ENCODE measurements at places on chromosomes 11 and 22.

GRCh38 chr11:95991545-95991944 lies 67.6 kb upstream of the MTMR2 start:
- DNase-seq = no peak

DNA sequence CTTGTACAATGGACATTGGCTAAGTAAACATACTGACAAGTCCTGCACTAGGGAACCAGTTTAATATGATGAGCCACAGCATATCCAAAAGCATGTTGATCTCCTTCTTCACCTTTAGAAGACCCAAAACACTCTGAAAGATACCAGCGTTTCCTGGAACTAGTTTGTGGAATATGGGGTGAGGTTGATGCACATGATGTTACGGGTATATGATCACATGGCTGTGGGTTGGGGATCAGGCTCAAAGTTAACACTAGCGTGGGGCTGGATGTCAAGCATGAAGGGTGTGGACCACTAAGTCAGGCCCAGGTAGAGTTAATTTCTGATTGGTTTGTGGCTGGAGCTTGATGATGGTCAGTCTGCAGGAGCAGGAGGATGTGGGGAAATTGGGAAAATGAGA lies 9.0 kb downstream of the IGLL5 start:
- DNase-seq = no peak

DNA sequence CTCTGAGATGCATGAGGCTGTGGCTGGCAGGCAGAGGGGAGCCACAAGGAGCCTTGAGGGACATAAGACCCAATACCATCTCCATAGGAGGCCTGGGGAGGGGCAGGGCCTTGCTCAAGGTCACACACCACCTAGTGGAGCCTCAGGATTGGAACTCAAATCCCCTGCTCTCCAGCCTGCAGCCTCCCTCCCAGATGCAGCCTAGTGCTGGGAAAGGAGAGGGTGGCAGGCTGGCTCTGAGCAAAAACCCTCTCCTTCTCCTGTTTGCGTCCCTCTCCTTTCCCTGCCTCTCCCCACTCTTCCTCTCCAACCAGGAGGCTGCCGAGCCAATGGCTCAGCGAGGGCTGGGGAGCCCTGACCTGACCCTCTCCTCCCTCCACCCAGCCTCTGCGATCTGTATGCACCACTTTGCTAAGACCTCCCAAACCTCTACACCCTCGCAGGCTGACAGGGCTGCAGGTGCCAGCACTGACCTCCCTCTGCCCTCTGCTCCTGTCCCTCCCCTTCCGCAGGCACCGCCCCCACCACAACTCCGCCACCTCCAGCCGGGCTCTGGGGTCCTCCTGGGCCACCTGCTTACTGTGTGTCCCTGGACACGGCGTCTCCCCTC lies 14.7 kb downstream of the IGLL1 start:
- DNase-seq = no peak

DNA sequence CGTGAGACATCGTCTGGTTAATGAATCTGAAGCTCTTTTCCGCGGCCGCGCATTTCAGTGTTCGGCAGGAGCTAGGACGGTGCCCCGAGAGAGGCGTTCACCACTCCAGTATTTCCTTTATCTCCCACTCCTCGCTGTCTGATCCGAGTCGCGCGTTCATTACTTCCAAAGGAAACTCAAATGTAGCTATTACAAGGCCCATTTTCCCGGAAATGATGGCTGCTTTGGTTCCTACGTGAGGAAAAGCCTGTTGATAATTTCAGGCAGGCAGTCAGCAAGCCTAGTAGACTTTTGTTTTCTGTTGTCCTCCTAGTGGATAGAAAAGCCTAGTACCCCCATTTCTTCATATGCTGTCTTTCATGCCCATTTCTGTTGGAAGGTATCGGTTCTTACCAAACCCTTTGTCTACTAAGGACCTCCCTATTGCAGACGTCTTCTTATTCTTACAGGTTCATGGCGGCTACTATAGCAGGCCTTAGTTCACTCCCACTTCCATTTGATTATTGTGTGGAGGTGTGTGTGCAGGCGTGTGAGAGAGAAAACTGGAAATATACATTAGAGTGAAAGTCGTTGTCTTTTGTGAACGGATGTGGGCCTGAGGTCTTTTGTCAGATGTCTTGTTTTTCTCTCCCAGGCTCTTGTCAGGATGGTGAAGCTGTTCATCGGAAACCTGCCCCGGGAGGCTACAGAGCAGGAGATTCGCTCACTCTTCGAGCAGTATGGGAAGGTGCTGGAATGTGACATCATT lies 737 bp downstream of the RBM4 start:
- DNase-seq = no peak

GRCh38 chr11:68657021-68657780 lies 27.1 kb upstream of the GAL start:
- DNase-seq = no peak

GRCh38 chr11:63608353-63609345 lies 5.6 kb downstream of the PLAAT3 start:
- no peak for DNase-seq

DNA sequence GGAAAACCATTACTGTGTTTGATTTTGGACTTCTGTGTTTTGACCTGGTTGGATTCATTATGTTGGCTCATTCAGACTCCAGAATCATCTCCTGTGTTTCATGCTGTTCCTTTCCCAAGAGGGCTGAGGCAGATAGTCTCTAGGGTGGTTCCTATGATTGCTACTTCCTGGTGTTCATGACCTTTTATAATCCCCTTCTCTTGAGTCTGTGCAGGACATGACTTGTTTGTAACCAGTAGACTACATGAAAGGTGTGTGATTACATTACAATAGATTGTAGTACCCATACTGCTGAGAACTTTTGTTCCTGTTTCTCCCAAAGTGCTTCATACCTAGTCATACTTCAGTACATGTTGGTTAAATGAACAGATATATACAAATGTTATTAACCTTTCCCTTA lies 700.6 kb downstream of the METTL15 start:
- DNase-seq = no peak

GRCh38 chr11:20031155-20032001 lies 128.9 kb downstream of the DBX1 start:
- DNase-seq = no peak

GRCh38 chr11:120023120-120023519 lies 114.8 kb downstream of the TRIM29 start:
- DNase-seq = no peak

GRCh38 chr11:117597071-117597470 lies 199.9 kb downstream of the DSCAML1 start:
- DNase-seq = no peak

- DNase-seq = peak; percentile 33
These were observed 22.6 kb upstream of the RCN1 start for GRCh38 chr11:32068134-32068870.

DNA sequence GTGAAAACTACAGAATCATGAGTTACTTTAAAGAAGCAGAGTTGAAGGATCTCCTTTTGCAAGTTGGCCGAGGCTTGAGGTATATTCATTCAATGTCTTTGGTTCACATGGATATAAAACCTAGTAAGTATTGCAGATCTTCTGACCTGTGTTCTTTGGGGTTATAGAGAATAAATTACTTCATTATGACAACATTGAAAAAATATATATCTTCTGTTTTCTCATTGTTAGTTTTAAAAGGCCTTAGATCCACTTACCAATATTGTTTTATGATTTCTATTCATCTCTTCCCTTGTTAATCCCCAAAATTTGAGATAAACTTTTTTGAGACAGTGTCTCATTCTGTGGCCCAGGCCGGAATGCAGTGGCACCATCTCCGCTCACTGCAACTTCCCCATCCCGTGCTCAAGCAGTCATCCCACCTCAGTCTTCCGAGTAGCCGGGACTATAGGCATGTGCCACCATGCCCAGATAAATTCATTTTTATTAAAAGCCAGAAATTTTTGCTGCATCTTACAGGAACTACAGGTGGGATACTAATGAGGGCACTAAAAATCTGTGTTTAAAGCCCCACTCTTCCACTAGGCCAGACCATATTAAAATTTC lies 8.2 kb downstream of the WEE1 start:
- no peak for DNase-seq

DNA sequence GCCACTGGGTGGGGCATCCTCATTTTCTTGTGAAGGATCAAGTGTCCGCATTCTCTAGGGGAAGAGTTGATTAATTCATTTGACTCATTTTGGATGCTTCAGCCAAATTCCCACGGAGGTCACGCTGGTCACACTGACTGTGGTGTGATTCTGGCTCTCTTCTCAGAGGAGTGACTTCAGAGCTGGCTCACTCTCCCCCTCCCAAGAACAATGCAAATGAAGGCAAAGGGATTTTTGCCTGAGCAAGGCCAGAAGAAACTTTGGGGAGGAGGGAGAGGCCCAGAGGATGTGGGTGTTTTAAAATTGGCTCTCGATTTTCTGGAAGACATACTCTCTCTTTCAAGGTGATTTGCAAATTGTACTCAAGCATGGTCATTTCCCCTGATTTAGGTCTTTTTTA lies 51.1 kb upstream of the LMO2 start:
- peak; percentile 56 for DNase-seq

GRCh38 chr22:50701076-50701419 lies 28.4 kb downstream of the SHANK3 start:
- DNase-seq = no peak

DNA sequence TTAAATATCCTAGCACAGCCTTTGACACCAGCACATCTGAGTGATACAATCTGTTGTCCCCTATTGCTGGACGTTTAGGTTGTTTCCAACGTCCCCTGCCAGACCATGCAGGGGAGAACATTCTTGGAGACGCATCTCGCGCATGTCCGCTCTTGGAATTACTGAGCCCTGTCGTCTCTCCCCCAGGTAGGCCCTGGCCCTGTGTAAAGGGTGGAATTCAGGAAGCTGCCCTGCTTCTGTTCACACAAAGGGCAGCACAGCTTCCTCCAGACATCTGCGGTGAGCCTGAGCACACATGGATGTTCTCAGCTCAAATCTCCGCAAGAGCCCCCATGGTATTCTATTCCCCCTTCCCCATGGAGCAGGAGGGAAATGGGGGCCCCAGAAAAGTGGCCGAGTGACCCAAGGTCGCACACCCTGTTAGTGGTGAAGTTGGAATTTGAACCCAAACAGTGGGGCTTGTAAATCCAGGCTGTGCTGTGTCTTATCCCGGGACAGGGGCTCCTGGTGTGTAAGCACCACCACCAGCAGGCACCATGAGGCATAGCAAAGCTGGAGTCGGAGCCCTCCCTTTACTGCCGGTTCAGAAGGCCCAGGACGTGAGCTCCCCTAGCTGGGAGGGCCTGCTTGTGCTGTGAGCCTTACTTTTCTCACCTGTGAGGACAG lies 5.0 kb upstream of the FGF19 start:
- DNase-seq = no peak

DNA sequence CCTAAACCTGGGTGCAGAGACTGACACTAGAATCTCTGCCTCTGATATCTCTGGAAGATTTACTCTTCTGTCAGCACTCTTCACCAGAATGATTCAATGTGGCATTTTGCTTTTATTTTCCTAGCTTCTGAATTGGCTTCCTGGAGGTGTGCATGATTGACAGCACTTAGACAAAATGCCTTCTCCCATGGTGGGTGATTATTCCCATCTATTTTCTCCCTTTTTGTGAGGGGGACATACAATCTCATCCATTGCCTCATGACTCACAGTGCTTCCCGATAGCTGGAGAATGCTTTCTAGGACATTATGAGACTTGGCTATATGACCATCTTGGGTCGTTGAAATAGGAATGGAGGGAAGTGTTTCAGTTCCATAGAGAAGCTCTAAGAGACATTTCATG lies 4.0 kb upstream of the TRIM68 start:
- no peak for DNase-seq

DNA sequence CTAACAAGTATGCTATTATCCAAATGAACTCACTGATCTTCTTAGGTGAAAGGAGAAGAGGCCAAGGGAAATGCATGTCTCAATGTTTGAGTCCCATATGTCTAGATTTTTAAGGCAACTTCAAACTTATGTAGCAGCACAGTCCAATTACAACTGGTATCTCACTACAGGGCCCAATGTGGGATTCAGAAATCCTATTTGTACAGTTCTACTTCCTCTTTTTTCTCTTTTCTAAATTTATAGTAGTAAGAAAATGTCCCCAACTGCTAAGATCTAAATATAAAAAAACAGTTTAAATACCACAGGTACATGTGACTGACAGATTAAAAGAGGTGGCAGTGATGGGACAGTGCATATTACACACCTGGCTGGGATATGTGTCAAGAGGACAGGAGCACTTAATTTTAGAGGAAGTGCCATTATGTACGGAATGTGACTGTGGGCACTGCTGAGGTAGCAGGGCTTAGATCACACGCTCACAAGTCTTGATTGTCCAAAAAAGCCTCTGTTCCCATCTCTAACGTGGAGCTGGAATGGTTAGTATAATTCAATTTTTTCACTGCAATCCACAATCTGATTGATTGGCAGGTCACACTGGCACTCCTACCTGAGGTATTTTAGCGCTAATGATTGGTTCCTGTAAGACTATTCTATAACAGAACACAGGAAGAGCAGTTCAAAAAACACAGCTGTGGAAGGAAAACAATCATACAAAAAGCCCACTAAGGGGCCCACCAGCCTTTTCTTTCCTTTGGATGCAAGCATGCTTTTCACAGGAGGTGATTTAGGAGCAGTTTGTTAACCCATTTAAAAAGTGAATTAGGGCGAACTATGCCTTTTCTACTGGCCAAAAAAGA lies 34.6 kb downstream of the APOL5 start:
- DNase-seq = no peak

DNA sequence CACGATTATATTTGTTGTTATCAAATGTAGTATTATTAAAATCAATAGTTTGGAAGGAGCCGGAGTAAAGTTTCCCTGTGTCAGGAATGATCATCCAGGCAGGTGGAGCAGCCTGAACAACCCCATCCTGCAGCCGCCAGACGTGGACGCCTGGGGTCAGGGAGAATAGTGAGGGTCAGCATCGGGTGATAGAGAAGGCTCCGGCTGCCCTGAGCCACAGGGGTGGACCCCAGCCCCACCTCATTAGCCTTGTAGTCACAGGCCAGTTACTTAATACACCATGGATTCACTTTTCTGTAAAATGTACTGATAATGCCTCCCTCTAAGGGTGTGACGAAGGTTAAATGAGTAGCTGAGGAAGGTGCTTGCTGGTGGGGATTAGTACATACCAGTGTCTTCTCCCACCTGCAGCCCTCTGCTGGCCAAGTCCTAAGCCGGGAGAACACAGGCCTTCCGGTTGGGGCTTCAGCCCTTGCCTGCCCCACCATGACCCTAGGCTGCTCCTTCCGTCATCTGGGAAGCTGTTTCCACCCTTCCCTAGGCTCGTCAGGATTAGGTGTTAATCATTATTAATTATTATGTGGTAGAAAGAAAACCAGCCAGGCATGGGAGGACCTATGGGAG lies 14.9 kb downstream of the TMEM121B start:
- no peak for DNase-seq

DNA sequence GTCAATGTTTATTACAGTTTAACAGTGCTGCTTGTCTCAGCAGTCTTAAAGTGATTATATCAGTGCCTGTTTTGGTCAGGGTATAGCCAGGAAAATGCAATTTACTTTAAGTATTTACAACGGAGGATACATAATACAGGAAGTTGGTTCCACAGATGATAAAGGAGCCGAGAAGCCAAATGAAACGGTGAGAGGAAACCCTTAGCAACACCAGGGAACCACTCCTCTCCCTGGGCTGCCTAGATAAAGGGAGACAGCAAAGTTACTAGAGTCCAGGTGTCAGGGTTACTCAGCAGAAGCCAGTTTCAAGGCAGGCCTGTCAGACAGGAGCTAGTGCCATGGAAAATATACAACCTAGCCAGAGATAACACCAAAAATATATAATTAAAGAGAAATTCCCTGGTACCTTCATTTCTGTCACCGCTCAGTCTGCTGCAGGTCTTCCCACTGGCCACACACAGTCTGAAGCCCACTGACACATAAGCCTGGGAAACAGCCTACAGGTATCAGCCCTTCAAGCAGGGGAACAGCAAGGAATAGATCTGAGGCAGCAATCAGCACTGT lies 55.5 kb downstream of the FAM76B start:
- DNase-seq = no peak
